Cardiac muscle cell (in vitro differentiated cells and primary cell): ENCODE measurements at places on chromosomes 6 and 20. TPM values are rescaled to one million over a fixed set of nuclear protein-coding genes. Genes with fewer than 3 reads are reported as not detected.

GRCh38 chr6:128149796-128150195 is 248.9 kb upstream of the THEMIS start:
- no peaks in the 10 kb centered on the region for H3K27me3 ChIP-seq
- H3K4me1 ChIP-seq: peaks cover 10% of the 10 kb centered on the region
- DNase-seq: no peak
- no peaks in the 10 kb centered on the region for H3K36me3 ChIP-seq

Gene ZC2HC1B
- not detected in 2 replicates for total RNA-seq

DNA sequence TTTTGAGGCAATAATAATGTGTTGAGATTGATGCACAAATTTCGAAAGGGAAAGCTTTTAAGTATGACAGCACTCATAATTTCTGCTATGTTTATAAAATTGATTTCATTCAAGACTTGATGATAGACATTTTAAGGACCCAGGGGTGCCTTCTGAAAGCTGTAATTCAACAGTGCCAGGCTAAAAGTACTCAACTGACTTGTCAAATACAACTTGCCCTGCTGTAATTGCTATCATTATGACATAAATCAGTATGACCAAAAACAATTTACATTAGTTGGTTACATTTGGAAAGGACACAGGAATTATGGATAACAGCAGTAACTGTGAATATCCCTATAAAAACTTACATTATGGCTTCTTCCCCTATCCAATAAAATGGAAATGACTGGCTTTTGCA is 178.9 kb downstream of the MMUT start:
- DNase-seq: no peak
- no peaks in the 10 kb centered on the region for H3K4me1 ChIP-seq
- no peaks in the 10 kb centered on the region for H3K36me3 ChIP-seq
- no peak overlapping the region for H3K4me3 ChIP-seq

Gene ROMO1
- total RNA-seq: 205 and 356 TPM in 2 replicates

GRCh38 chr6:87099472-87099871 is 4.6 kb upstream of the CGA start:
- no peaks in the 10 kb centered on the region for H3K36me3 ChIP-seq
- no peak for DNase-seq
- peaks cover 43% of the 10 kb centered on the region for H3K4me1 ChIP-seq
- H3K4me3 ChIP-seq: no peak overlapping the region
- no peak overlapping the region for H3K27ac ChIP-seq

Gene PARD6B
- total RNA-seq: 15.5 and 20.0 TPM in 2 replicates

Gene RBBP8NL
- not detected in 2 replicates for total RNA-seq

- H3K4me3 ChIP-seq: no peak overlapping the region
- no peaks in the 10 kb centered on the region for H3K36me3 ChIP-seq
- H3K27me3 ChIP-seq: no peaks in the 10 kb centered on the region
- no peak for DNase-seq
- no peaks in the 10 kb centered on the region for H3K4me1 ChIP-seq
Observed at GRCh38 chr6:166417285-166417691, 34.5 kb upstream of the MPC1 start.

Gene TMC2
- not detected in 2 replicates for total RNA-seq

DNA sequence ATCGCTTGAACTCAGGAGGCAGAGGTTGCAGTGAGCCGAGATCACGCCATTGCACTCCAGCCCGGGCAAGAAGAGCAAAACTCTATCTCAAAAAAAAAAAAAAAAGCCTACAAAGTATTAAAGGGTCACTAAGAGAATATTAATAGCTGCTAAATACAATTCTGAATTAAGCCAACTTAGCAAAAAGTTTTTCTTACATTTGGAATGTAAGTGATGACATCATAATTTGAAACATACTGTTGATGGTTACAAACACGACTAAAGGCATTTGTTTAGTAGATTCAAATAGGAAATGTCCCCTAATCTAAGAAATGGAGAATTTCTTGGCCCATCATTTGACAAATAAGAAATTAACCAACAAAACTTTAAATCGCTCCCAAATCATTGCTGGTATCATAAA is 282.8 kb downstream of the RNGTT start:
- no peak overlapping the region for H3K27ac ChIP-seq
- H3K4me1 ChIP-seq: no peaks in the 10 kb centered on the region
- no peak overlapping the region for H3K4me3 ChIP-seq
- H3K36me3 ChIP-seq: no peaks in the 10 kb centered on the region
- DNase-seq: no peak
